ENCODE measurements at places on chromosomes 4 and X.

DNA sequence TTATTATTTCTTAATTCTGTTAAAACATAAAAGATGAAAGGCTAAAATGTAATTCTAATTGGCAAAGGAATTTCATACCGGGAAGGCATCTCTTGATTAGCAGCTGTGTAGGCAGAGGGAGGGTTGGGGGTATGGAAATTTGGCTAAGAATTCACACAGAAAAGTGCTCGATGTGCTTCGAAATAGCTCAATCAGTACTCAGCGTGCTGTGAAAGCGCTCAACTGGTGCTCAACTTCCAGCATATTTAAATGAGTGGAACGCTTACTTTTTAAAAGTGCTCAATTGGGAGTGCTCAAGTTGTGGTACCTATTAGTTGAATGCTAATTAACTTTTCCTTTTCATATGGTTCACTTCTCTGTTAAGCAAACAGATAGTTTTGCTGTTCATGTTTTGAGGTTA, 695.9 kb upstream of the ATOH1 start:
- no peak for DNase-seq

DNA sequence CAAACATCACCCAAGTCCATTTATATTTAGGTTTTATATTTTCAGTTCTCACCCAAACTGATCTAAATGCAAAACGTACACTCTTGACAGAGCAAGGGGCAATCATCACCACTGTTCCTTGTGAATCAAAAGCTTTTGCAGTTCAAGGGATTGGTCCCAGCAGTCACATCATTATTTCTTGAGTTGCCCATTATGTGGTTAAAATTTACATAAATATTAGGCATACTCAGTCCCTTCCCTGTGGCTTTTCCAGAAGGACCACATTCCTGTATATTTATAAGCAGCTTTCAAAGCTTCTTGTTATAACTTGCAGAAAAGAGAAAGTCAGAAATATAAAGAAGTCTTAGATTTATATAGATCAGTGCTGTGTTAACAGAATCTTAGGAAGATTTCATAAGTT, 224.4 kb downstream of the CLCN4 start:
- DNase-seq: no peak

- no peak for DNase-seq
These were observed 842.7 kb downstream of the STPG2 start for GRCh38 chr4:97300561-97300960.

DNA sequence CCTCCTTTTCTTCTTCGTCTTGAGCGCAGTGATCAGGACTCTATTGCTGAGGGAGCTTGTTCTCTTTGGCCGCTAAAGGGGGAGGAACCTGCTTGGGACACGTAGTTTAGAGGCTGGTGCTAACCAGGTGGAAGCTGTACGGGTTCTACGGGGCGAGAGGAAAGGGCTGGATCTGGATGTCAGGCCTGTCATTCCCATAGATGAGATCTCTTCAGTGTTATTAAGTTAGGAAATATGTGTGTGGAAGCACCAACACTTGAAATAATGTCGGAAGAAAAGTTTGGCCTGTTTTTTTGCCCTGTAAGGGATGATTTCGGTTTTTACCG, 643 bp downstream of the SRP72 start:
- DNase-seq: no peak

DNA sequence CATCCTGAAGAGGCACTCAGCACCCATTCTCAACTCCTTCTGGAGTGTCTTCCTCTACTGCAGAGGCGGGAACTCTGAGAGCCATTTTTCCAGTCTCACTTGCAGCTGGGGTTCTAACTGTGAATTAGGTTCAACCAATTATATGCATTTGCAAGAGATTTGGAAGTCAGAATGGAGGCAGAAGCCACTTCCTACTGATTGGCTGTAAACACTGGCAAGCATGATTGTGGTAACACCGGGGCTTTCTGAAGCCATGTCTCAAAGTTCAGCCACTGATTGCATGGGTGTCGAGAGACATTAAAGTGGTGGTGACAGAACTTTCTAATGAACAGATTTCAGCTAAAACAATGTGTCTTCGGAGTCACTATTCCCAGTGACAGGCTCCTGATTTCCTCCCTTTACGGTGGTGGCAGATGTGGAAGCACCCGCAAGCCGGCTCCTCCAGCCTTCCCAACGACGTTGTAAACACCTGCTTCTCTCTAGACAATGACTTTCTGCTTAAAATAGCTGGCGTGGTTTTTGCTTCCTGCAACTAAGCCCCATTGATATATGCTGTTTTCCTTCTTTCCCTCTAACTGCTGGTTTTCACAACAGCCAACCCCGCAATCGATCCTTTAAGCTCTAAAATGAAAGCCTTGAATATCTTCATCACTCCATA, 92.0 kb downstream of the IRF2 start:
- DNase-seq: no peak

- DNase-seq: no peak
These were observed 759.6 kb downstream of the GRID2 start for GRCh38 chr4:93063325-93063724.

DNA sequence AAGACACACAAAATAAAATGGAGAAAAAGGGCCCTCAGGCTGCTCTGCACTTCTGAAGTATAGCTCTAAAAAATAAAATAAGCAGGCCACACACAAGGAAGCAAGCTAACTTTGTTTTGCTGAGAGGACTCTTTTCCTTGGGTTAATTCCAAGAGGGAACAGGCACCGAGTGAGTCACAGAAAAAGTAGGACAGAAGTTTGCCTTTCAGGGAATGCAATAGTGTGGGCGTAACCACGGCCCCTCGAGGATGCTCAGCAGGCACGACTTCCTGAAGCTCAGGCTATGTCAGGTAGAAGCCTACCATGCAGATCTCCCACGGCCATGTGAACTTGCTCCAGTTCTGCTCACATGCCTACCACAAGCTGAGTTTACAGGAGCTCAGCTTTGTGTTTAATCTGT, 22.1 kb downstream of the PPP1R2C start:
- no peak for DNase-seq

GRCh38 chrX:120755066-120755846, 120.4 kb downstream of the CT47B1 start:
- DNase-seq: peak; percentile 75

- no peak for DNase-seq
These were observed 51.3 kb downstream of the SH3RF1 start for GRCh38 chr4:169219440-169219839.

DNA sequence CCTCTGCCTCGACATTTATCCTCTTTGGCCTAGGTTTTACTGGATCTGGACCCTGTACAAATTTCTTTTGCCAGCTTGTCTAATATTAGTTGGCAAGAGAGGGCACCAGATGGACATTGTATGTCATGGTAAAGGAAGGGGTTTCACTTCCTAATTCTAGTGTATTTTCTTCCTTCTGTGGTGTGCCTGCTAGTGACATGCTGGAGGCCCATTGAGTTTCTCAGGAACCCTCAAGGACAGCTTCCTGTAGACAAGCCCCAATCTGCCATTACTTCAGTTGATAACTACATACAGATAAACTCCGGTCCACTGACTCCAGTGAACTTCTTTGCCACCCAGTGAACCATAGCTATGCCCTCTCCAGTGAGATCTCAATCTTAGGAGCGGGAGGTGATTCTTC, 116.9 kb downstream of the STPG2 start:
- DNase-seq: no peak

GRCh38 chr4:144562019-144562705, 83.8 kb upstream of the HHIP start:
- no peak for DNase-seq

DNA sequence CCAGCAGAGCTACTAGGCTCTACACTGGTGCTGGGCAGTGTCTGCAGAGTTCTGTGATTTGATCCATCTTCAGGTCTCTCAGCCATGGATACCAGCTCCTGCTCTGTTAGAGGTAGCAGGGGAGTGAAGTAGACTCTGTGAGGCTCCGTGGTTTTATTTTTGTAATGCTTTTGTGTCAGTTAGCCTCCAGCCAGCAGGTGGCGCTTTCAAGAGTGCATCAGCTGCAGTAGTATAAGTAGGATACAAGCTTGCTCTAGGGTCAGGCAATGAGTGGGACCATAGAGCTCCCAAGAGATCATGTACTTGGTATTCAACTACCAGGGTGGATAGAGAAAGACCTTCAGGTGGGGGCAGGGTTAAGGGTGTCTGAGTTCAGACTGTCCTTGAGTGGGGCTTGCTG, 362.5 kb upstream of the TRAM1L1 start:
- peak; percentile 42 for DNase-seq

DNA sequence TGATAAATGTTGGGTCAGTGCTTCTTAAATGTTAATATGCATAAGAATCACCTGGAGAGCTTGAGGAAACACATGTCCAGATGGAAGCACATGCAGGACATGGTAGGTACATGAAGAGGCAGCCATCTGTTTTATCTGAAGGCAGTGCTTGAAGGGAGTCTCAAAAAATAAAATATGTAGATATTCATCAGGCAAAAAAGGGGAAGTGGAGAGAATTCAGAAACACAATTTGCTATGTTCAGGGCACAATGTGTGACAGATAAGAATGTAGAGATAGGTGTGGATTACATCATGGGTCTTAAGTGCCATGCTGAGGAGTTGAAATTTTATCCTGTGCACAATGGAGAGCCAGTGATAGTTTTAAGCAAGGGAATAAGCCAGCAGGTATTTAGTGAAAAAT, 59.6 kb upstream of the CASK start:
- DNase-seq: peak; percentile 72

DNA sequence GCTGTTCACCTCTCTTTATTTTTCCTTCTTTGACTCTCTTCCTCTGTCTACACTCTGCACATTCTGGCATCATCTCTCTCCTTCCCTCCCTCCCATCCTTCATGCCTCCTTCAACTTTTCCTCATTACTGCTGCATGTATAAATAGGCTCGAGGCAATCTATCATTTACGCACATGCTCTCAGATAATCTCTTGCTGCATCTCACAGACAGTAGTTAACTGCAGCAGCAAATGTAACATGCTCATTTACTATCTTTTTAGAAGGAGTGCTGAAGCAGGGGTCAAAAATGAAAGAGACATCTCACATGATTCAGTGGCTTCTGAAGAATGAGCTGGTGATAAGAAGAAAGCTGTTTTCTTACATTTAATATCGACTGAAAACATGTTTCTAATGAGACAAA, 127.7 kb downstream of the RASL11B start:
- no peak for DNase-seq

- no peak for DNase-seq
These were observed 218.7 kb downstream of the BMPR1B start for GRCh38 chr4:94976371-94977011.

DNA sequence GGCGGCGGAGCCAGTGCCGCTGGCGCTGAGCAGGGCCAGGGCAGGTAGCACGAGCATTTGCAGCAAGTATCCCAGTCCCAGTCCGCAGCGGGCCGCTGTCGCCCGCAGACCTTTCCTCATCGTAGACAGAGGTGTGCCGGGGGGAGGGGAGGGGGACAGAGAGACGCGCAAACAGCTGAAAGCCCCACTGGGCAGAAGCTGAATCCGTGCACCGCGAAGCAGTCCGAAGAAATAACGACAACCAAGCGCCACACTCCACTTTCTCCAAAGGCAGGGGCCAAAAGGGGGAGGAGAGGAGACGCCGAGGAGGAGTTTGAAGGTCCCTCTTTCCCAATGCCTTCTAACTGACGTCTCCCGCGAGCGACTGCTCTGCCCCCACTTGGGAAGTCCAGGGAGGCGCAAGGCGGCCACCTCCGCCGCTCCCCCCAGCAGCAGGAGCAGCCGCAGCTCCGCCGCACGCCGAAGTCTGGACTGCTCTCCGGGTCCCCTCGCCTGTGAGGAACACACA, at the start of gene UNC5C:
Gene UNC5C, minus strand, starts transcription at position 236 of the 508 bp plus-strand sequence.
- peak; percentile 20 for DNase-seq

DNA sequence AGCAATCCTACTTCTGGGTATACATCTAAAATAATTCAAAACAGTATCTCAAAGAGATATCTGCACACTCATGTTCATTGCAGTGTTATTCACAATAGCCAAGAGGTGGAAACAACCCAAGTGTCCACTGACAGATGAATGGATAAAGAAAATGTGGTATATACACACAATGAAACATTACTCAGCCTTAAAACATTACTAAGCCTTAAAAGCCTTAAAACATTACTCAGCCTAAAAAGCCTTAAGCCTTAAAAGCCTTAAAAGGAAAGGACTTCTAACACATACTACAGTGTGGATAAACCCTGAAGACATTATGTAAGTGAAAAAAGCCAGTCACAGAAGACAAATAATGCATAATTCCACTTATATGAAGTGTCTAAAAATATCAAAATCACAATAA, 40.3 kb upstream of the TFDP3 start:
- no peak for DNase-seq

DNA sequence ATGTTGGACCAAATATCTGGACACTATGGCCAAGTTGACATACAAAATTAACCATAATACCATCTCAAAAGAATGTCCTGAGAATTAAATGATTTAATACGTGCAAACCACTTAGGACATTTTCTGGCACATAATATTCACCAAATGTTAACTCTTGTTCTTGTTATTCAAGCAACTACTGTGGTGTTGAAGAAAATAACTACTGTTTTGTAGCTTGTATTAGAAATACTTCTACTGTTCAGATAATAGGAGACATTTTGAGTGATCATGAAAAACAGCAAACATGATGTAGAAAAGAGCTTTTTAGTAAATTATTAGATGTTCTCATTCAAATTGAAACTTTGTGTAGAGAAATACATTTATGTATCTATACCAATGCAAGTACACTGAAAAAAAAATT, 140.7 kb upstream of the SMIM31 start:
- no peak for DNase-seq

DNA sequence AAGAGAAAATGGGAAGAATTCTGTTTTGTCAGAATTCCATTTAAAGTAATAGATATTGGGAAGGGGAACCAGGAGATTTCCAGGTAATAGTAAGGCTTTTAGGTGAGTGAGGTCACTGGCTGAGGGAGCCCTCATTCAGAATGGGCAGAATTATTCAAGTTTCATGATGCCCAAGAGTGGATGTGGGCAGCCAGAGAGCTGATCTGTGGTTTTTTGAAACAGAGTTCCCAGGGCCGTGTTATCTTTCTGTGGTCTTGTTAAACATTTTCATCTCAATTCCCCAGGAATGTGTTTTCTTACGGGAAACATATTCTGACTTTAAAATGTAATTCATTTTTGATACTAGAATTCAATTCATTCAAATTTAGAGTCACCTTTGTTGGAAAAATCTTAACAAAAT, 182.0 kb upstream of the AADAT start:
- no peak for DNase-seq

GRCh38 chr4:109930464-109930863, 17.8 kb downstream of the EGF start:
- DNase-seq: no peak

DNA sequence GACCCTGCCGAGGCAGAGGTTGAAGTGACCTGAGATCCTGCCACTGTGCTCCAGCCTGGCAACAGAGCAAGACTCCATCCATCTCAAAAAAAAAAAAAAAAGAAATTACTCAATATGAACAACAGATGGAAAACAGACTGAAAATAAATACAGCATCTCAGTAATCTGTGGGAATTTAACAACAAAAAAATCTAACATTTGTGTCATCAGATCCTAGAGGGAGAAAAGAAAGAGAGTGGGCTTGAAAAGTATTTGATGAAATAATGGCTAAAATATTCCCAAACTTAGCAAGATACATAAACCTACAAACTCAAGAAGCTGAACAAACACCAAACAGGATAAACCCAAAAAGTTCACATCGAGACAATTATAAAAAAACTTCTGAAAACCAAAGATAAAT, 84.7 kb downstream of the CENPC start:
- no peak for DNase-seq
